ENCODE measurements at places on chromosomes 5 and 9. TPM values are rescaled to one million over a fixed set of nuclear protein-coding genes. Genes with fewer than 3 reads are reported as not detected.

Gene PCDHGA3
- 0.63 TPM for total RNA-seq

Gene PCDHB3
- 1.1 TPM for total RNA-seq

Gene CLIC3
- total RNA-seq = not detected

Gene OLFM1
- 16.2 TPM for total RNA-seq

Gene PAEP
- not detected for total RNA-seq

Gene ANGPTL2
- 7.7 TPM for total RNA-seq

Gene ANKRD34B
- not detected for total RNA-seq

Gene C6
- total RNA-seq = not detected
